ENCODE measurements at places on chromosomes 13 and 19.

DNA sequence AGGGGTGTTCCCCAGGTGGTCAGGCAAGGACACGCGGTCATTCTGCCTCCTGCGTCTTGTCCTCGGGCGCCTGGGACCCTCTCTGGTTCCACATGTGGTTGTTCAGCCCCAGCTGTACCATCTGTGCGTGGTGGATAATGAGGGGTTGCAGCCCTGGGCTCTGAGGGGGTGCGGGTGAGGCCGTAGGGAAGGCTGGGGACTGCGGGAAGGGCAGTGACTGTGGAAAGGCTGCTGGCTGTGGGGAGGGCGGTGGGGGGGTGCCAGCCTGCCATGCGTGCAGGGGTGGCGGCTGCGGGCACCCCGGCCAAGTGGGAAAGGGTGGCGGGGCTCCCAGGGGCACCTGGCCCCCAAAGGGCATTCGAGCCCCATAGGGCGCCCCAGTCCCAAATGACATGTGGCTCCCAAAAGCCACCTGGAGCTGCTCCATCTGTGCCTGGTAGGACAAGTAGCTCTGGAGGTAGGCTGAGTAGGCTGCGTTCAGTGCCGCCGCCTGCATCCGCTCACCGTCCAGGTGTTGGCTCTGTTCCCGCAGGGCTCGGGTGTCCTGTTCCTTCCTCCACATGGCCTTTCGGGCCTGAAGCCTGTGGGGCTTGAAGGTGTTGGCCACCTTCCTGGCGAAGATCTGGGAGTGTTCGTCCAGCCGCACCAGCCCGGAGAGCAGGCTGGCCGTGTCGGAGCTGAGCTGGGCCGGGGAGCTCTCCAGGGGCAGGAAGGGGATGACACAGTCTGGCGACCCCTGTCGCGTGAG lies 15.1 kb downstream of the TICAM1 start:
- DNase-seq: no peak

- peak; percentile 71 for DNase-seq
Observed at GRCh38 chr19:55166530-55167268, at the start of gene DNAAF3. Gene DNAAF3 (minus strand): TSS chr19:55166613. CDS start chr19:55166413, 200 bp downstream.

DNA sequence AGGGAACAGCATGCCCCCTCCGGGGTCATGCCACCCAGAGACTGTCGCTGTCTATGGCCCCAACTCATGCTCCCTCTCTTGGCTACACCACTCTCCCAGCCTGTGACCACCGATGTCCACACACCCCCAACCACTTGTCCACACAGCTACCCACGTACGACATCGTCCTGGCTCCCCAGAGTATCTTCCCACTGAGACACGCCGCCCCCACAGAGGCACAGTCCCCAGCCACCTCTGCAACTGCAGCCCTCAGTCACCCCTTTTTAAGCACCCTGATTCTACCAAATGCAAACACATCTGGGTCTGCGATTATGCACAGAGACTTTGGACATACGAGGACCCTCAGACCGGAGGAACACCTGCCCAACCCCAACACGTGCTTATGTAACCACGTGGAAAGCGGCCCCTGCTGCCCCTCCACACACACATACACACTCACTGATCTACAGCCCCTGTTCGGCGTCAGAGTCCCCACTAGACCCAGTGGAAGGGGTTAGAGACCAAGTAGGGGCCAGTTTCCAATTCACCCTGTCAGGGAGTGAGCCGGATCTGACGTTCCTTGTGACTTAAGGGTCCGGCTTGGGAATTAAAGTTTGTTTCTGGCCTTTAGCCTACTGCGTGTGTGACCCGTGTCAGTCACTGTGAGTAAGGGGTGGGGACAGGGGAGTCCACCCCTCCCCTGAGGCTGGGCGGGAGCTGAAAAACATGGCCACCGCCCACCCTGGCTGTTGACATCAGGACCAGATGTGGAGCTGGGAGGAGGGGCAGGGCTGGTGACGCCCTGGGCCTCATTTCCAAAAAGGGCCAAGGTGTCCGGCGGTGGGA lies 11.9 kb upstream of the AXL start:
- no peak for DNase-seq

- no peak for DNase-seq
Observed at GRCh38 chr19:44572581-44572900, 40.8 kb upstream of the IGSF23 start.

DNA sequence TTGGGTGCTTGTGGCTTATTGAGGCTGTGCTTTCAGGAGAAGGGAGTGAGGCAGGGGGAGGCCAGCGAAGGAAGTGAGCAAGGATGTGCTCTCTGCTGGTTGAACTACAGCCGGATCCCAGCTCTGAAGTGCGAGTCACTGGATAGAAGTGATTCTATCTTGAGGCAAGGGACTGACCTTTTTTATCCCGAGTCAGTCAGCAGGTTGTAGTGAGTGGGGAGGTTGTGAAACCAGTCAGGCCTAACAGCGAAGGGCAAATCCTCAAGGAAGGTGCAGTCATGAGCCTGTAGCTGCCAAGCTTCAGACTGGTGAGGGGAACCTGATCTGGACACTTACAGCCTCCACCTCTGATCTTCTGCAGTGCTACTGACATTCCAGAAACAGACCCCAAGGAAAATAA lies 18.6 kb downstream of the SCEL start:
- DNase-seq: no peak

- no peak for DNase-seq
Observed at GRCh38 chr13:103130146-103130545, 63.9 kb upstream of the SLC10A2 start.

DNA sequence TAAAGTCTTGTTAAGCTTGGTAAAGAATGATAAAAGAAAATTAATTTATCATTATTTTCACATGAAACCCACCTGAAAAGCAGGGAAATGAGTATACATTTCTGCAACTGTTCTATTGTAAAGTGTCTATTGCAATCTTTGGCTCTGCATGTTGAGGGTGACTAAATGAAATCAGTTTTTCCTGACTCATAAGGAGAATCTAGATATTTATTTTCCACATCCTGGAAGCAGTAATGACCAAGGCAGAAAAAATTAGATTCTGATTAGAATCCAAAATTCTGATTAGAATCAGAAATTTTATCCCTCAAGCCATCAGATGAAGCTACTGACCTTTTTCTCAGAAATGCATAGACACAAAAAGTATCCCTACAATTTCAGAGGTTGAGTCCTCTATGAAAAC lies 178.4 kb downstream of the MYO16 start:
- DNase-seq: no peak

DNA sequence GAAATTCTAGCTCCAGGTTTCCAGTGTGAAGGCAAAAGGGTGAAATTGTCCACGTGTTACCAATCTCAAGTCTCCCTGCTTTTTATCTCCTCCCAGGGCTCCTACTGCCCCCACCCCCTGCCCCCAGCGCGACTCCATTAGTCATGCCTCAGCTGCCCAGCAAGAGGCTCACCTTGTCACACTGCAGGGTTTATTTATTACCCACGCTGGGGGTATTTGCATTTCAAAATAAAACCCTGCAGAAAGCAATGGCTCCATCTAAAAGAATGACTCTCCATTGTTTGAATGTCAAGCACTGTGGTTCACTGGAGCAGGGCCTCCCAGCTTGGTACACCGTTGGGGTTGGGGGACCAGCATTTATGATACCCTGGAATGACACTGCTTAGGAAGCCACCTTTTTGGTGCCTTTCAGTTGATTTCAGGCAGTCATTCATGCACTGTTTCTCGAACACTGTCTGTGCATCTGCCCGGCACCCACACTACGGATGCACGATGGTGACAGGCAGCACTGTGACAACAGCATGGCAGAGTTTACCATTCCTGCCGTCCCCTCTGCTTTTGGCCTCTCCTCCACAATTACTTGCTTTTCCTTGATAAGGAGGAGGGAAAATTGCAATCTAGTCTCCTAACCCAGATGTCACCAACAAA lies 9.9 kb upstream of the POP4 start:
- no peak for DNase-seq

DNA sequence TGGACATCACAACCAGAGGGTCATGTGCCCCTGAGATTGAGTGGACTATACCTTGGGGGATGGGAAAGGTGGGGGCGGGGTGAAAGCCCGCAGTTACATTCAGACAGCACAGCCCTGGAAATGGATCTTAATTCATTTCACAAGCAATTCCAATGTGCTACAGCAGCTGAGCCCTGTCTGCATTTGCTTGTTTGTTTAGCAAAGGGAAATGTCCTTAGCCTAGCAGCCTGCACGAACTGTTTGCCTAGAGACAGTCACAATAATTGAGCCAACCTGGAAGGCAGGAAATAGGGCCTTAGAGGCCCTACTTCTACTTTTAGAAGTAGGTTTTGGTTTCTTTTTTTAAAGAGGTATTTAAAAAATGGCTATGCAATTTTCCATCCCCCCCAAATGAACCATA lies 177.3 kb upstream of the KL start:
- DNase-seq: no peak

DNA sequence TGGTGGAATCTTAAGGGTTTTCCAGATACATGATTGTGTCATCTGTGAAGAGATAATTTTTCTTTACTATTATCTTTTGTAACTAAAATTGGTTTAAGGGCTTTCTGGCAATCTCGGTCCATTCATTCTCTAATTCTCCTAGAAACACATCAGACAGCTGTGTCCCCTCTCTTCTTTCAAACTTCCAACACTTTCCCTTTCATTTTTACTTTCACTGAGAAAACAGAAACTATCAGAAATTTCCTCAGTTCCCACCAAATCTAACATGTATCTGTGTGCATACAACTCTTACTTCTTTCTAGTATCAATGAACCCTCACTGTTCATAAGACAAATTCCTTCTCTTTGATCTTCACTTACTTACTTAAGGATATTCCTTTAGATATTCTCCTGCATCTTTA lies 40.2 kb downstream of the KCNRG start:
- no peak for DNase-seq

GRCh38 chr19:33383720-33384292 lies 10.3 kb downstream of the CEBPG start:
- DNase-seq: peak; percentile 11

- no peak for DNase-seq
Observed at GRCh38 chr13:46662690-46663089, 109.7 kb downstream of the LRCH1 start.

DNA sequence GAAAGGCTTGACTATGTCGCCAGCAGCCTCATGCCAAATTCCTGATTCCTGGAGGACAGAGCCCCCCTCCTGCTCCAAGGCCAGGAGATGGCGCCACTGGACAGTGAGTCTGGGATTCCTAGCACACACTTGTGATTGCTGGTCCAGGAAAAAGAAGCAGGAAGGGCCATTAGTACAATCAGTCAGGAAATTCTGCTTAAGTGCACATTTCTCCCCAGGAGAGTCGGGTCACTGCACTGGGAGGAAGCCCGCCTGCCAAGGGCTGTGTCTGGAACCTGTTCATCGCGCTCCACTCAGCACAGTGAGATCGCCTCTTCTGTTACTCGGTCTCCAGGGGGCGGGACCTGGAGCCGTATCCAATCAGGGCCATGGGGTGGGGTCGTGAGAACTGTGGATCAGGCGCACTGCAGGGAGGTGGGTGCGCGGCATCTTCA lies 65.1 kb downstream of the ZNF823 start:
- DNase-seq: no peak

GRCh38 chr19:29662278-29662603 lies 3.0 kb upstream of the PLEKHF1 start:
- DNase-seq: no peak

GRCh38 chr19:2528675-2529101 lies 52.8 kb downstream of the GADD45B start:
- no peak for DNase-seq

GRCh38 chr13:92272177-92272576 lies 873.8 kb downstream of the GPC5 start:
- no peak for DNase-seq

- DNase-seq: no peak
Observed at GRCh38 chr13:50474088-50474662, 369.3 kb downstream of the DLEU7 start.

DNA sequence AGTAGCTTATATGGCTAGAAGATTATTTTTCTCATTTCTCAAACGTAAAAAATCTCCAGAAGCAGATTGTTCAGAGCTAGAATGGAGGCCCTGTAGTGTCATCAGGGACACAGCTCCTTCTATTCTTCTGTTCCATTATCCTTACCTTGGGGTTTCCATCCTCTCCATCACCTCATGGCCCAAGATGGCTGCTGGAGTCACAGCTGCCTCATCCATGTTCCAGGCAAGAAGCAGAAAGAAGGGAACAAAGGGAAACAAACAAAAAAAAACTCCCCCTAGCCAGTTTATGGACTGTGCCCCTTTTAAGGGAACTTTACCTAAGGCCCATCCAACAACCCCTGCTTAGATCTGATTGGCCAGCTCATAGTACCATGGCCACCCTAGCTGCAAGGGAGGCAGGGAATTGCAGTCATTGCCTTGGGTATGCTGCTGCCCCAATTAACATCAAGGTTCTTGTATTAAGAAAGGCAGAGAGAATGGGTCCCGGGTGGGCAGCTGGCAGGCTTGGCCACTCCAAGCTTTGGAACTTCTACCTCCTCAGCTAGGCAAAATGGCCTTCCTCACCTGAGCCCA lies 15.7 kb downstream of the CEACAM16 start:
- DNase-seq: no peak

- no peak for DNase-seq
Observed at GRCh38 chr19:45848922-45849321, 14.0 kb downstream of the SYMPK start.

GRCh38 chr19:28614634-28615545 lies 598.1 kb downstream of the UQCRFS1 start:
- DNase-seq: no peak

GRCh38 chr19:38734426-38735256 lies 9.6 kb downstream of the CAPN12 start:
- DNase-seq: peak; percentile 52

- no peak for DNase-seq
Observed at GRCh38 chr13:105827111-105827809, 708.2 kb downstream of the EFNB2 start.

GRCh38 chr19:31304831-31305312 lies 44.4 kb downstream of the TSHZ3 start:
- DNase-seq: no peak

DNA sequence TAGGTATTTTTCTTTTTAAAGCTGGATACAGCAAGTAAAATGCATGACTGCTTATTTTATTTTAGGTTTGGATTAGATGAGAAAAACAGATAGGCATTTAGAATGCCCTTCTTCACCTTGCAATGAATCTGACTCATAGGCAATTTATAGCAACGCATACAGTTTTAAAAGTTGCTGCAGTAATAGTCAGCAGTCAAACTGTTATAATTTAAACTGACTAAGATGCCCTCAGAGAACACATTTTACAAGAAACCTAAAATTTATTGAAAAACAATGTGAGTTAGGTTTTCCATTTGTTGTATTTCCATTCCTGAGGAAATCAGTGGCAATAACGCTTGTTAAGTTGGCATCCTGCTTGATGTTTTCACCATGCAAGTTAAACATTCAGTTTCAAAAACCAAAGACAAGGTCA lies 1128.2 kb upstream of the PCDH9 start:
- no peak for DNase-seq

DNA sequence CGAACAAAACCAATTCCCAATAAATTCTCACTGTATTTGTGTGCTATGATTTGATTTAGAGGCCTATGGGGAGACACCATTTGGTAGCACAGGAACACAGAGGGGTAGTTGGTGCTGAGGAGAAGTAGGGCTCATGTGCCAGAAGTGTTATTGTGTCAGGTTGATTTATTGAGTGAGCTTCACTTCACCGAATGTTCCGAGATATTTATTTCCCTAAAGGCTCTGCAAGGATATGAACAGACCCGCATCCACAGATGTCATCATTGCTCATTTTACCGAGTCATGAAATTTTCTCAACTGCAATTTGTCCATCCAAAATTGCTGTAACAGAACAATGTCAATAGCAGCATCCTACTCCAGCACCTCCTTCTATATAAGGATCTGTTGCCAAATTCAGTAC lies 69.5 kb downstream of the DACH1 start:
- DNase-seq: no peak
